CD4-positive, alpha-beta T cell treated with Interleukin-4 for 1 hour (primary cell): ENCODE measurements at places on chromosomes 3 and 15.

- no peak for DNase-seq
These were observed 17.9 kb upstream of the ICE2 start for GRCh38 chr15:60496853-60497252.

GRCh38 chr3:45753095-45753494 is 43.2 kb downstream of the SLC6A20 start:
- no peak for DNase-seq

DNA sequence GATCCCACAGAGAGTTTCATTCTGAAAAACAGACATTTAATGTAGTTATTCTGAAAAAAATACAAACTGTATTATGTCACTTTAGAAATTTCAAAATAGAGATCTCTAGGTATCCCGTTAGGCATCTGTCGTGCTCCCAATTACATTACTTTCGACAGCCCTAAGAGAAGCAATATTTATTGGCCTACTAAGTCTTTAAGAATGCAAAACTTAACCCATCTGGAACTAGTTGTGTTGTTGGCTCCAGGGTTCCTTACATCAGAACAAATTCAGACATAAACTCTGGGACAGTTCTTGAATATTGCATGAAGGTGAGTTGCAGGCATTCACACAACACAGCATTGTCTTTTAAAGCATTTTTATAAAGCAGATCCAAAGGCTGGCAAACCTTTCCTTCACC is 498.4 kb downstream of the FHIT start:
- no peak for DNase-seq

GRCh38 chr15:98769867-98770266 is 121.5 kb downstream of the IGF1R start:
- no peak for DNase-seq

DNA sequence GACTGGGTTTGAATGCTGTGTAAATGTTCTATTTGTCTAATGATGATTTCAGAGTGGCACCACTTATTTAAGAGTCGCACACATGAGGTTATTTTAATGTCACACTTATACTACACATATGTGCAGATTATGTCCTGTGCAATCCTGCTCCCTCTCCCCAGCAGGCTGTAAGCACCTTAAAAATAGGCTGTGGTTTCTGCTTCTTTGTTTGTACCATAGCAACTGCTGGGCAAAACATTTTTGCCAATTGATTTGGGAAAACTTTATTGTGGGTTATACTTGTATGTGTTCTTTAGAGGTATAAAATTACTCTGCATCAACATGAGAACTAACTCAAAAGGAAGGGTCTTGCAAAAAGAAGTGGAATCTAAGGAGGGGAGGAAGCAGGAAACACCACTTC is 318.5 kb downstream of the NTRK3 start:
- DNase-seq: no peak

DNA sequence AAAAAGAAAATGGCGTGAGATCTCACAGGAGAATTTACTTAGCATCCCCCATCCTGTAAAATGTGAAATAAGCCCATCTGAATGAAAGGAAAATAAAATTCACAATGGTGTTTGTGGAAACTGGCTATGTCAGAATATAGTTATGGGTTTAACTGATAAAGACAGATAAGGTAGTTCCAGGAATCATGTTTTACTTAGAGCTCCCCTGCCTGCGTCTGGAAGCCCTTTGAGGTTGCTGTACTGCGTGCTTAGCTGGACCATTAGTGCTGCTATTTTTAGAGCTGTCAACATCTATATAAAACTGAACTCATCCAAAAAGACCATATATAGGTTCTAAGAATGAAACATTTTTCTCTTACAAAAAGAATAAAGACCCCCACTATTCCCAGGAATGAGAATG is 130.8 kb downstream of the LSAMP start:
- DNase-seq: no peak

GRCh38 chr15:70519004-70519365 is 244.4 kb downstream of the UACA start:
- DNase-seq: no peak

DNA sequence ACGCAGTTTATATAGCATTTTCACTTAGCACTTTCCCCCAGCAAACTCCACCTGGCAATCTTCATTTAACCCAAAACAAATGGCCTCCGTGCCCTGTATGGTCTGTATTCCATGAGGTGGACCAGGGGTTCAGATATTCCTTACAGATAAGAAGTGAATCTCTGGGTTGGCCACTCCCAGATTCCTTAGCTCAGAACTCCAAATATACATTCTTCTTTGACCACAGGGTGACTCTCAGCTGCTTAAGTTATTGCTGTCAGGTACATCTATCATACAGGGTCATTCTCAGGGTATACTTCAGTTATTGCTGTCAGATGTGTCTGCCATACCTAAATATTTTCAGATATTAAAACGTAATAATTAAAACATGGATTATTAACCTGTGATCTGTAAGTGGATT is 229.8 kb downstream of the TBL1XR1 start:
- no peak for DNase-seq

DNA sequence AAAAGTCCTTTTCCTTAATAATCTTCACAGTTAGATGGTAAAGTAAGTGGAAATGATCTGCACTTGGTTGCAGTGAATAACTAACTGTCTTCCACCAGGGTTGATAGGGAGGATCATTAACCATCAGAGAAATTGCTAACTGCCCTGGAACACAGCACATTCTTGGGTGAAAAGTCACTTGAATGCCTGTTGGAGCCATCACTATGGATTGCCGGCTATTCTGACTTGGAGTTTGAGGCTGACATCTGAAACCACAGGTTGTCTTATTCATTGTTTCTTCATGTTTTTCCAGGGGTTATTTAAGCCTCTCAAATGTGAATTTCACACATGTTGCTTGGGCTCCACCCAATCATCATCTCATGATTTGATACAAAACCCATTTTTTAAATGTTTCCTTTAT is 901.4 kb downstream of the MCTP2 start:
- no peak for DNase-seq

GRCh38 chr3:128420289-128420688 is 46.4 kb downstream of the DNAJB8 start:
- no peak for DNase-seq
